ACHN (cell line): ENCODE measurements at places on chromosomes 2 and 18.

- DNase-seq = no peak
Measured at GRCh38 chr2:28638102-28638501, 113.5 kb upstream of the PPP1CB start.

- no peak for DNase-seq
Measured at GRCh38 chr18:52349498-52349897, 9.5 kb downstream of the DCC start.

- no peak for DNase-seq
Measured at GRCh38 chr2:215917953-215918620, 95.3 kb downstream of the MREG start.

DNA sequence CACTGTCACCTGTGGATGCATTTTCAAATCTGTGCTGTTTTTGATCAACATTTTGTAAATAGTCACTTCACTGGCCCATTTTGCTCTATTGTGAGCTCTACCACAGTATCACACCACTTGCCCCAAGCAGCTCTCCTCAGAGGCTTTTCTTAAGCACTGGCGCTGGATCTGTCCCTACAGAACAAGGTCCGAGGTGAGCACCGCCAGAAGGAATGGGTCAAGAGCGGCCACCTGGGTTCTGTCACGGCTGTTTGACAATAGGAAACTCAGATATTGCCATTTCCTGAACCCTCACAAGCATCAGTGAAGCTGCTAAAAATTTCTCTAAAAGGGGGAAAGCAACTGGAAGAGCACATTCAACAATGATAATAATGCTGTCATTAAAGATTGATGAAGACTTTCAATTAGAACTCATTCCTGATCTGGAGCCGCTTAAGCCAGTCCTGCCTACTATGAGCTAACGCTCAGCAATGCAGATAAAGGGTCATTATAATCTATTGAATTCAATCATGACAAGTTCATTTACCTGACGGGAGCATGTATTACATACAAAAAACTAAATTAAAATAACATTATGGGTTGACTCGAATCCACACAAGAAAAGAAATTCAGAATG lies 514.0 kb downstream of the GALR1 start:
- no peak for DNase-seq

- DNase-seq = no peak
Measured at GRCh38 chr2:77608510-77608909, 86.3 kb upstream of the LRRTM4 start.

GRCh38 chr2:218295029-218295428 lies 2.7 kb upstream of the TMBIM1 start:
- no peak for DNase-seq

GRCh38 chr18:45342653-45343052 lies 272.6 kb upstream of the SLC14A2 start:
- DNase-seq = no peak

- DNase-seq = no peak
Measured at GRCh38 chr2:69395866-69396265, 8.8 kb upstream of the GFPT1 start.

- DNase-seq = no peak
Measured at GRCh38 chr18:66916834-66917233, 312.9 kb upstream of the CDH19 start.

- no peak for DNase-seq
Measured at GRCh38 chr2:45096996-45097395, 87.7 kb upstream of the SIX2 start.

- no peak for DNase-seq
Measured at GRCh38 chr2:136086253-136087016, 31.5 kb downstream of the CXCR4 start.

- DNase-seq = no peak
Measured at GRCh38 chr2:185316383-185316782, 422.2 kb upstream of the FSIP2 start.

- DNase-seq = peak; percentile 55
Measured at GRCh38 chr2:179936654-179937053, 70.4 kb downstream of the CWC22 start.

DNA sequence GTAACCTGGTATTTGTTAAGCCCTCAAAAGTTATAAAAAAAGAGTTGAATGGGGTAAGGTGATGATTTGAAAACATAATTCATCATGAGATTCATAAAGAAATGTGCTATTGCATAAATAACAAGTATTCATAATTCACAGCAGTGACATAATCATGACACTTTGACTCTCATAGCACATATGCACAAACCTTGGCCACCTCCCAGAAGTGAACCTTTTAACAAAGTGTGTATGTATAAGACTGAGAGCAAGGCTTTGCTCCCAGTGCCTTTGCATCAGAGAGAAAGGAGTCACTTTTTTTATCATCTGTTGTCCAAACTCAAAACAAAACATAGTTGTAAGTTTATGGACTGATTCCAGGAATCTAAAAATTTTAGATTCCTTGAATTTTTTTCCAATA lies 15.0 kb upstream of the HTR2B start:
- no peak for DNase-seq

GRCh38 chr2:38460313-38460712 lies 83.2 kb upstream of the ATL2 start:
- no peak for DNase-seq

DNA sequence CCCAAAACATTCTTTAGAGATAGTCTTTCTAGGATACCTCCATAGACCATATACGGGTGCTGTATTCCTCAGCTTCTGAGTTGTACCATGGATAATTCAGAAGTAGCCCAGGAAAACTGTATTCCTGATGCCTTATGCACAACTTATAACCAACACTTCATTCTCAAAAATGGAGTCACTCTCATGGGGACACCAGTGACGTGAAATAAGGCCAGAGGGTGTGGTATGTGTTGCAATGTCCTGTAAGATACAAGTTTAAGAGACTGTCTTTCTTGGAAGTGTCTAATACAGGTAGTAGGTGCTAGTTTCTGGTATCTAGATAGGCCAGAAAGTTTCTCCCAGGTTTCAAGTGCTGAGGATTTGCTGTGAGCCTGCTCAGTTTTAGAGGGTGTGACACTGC lies 36.1 kb downstream of the COX7A2L start:
- DNase-seq = no peak

GRCh38 chr18:32851936-32852335 lies 79.1 kb upstream of the KLHL14 start:
- DNase-seq = no peak

GRCh38 chr2:230794497-230794896 lies 70.2 kb upstream of the ITM2C start:
- DNase-seq = peak; percentile 37

GRCh38 chr2:200738590-200738989 lies 73.1 kb upstream of the BZW1 start:
- DNase-seq = no peak

GRCh38 chr2:189268763-189269162 lies 89.2 kb upstream of the COL5A2 start:
- no peak for DNase-seq

GRCh38 chr2:207051385-207051965 lies 112.2 kb downstream of the CPO start:
- no peak for DNase-seq

DNA sequence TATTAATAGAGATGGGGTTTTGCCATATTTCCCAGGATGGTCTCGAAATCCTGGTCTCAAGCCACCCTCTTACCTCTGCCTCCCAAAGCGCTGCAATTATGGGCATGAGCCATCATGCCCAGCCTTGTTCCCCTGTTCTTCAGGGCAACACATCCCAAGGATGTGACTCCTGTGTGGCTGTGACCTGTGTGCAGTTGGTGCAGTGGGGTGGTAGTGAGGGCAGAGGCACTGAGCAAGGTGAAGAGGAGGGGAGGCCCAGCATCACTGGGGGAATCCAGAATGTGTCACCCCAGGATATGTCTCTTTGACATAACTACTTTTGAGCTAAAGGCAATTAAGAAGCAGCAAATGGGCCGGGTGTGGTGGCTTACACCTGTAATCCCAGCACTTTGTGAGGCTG lies 23.4 kb downstream of the CENPA start:
- DNase-seq = no peak

GRCh38 chr18:48324651-48325050 lies 84.5 kb downstream of the ZBTB7C start:
- no peak for DNase-seq

- peak; percentile 4 for DNase-seq
Measured at GRCh38 chr2:157355618-157356017, 30.0 kb upstream of the ERMN start.

GRCh38 chr2:64937687-64938491 lies 51.3 kb upstream of the SLC1A4 start:
- DNase-seq = no peak

DNA sequence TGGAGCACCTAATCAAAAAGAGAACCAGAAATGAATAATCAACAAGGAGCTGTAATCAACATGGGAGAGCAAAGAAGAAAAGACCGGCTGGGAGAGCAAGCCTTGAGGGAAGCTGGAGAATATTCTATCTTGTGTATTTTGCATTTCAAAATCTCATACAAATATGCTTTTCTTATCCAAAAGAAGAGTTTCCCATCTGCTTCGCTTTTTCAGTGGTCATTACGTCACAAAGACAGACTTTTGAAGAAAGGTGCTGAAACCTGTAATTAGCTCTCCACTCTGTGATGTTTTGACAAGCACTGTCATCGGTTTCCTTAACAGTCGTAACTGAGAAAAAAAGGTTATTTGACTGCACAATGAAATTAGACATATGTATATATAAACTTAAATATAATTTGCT lies 139.1 kb upstream of the TACR1 start:
- DNase-seq = no peak

GRCh38 chr2:238158018-238158508 lies 707 bp upstream of the ERFE start:
- no peak for DNase-seq

- no peak for DNase-seq
Measured at GRCh38 chr2:84236288-84236687, 222.8 kb downstream of the SUCLG1 start.

- DNase-seq = no peak
Measured at GRCh38 chr2:232525791-232526371, at the start of gene CHRND. Gene CHRND (plus strand): TSS chr2:232526160. CDS start chr2:232526216, 56 bp downstream.

- DNase-seq = no peak
Measured at GRCh38 chr18:58362829-58363271, 266.0 kb downstream of the ALPK2 start.

GRCh38 chr2:237297421-237298150 lies 116.4 kb downstream of the COL6A3 start:
- no peak for DNase-seq

DNA sequence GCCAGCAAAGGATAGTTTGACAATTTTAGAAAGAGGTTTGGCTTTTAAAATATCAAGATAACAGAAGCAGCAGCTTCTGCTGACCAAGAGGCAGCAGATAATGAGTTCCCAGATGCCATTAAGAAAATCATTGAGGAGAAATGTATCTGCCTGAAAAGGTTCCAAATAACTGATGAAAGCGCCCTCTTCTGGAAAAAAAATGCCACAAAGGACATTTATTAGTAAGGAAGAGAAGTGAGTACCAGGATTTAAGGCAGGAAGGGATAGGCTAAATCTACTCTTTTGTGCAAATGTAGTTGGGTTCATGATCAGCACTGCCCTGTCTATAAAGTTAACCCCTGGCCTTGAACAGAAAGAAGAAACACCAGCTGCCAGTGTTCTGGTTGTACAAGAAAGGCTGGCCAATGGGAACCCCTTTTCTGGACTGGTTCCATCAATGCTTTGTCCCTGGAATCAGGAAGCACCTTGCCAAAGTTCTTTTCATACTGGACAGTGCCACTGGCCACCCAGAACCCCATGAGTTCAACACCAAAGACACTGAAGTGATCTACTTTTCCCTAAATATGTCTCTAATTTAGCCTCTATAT lies 40.6 kb downstream of the DHX57 start:
- DNase-seq = peak; percentile 54

DNA sequence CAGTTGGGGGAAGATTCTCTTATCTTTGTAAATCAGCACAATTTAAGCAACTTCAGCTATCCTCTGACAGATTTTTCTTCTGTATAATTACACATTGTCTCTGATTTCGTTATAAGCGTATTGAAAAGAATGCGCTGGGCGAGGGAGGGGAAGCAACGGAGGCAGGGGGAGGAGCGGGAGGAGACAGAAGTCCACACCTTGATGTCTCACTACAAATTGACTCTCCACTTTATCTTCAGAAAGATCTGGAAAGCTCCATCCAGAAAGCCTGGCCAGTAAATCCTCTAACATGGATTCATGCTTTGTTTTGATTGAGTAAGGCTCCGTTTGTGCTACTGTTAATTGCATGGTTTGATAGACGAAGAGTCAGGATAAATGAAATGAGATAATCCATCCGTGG lies 76.6 kb downstream of the SMIM21 start:
- no peak for DNase-seq

- no peak for DNase-seq
Measured at GRCh38 chr2:55228226-55228563, 3.9 kb downstream of the CLHC1 start.

DNA sequence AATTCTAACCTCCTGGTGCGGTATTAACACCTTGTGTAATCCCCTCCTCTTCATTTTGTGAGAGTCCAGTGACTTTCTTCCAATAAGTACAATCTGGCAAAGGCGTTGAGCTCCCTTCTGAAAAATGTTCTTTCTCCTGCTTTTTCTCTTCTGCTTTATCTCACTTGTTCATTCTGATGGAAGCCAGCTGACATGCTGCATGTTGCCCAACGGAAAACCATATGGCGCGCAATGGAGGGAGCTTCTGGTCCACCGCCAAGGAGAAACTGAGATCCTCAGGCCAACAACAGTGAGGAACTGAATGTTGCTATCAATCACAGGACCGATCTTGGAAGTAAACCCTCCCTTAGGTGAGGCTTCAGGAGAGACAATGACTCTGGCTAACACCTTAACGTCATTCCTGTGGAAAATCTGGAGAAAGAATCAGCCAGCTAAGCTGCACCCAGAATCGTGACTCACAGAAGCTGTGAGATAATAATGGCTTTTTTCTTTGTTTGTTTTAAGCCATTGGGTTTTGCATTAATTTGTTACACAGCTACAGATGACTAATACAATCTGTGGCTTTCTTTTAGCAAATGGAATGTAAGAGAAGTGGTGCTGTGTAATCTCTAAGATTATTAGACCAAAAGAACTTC lies 1323.9 kb upstream of the DDX18 start:
- no peak for DNase-seq

- no peak for DNase-seq
Measured at GRCh38 chr2:72395096-72395495, 247.4 kb upstream of the CYP26B1 start.

DNA sequence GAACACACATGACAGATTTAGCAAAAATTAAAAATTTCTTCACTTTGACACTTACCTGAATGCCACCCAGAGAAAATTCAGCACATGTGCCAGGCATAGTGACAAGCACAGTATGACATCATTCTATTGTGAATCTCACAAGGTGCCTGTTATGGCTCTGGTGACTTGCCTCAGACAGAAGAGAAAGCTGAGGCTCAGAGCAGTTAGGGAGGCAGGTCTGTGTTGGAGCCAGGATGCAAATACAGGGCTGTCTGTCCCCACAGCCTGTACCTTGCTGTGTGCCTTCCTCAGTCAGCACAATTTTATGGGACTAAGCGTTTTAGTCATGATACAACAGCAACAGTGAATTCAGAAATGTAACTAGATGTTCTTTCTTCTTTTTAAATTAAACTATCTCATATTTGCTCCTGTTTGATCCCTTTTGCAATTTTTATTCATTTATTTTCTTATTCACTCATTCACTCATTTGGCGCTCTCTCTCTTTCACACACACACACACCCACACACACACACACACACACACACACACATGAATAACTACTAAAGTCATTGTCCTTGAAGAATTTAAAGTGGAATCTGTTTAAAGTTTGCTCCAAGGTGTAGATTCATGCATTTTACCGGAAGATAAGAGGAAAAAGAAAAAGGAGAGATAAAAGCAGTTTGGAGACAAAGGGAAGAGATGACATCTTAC lies 37.9 kb upstream of the CTAGE1 start:
- no peak for DNase-seq
